H9 (cell line): ENCODE measurements at places on chromosomes 2 and 18.

GRCh38 chr2:200383380-200384110 lies 77.1 kb downstream of the SPATS2L start:
- no peak for DNase-seq

- DNase-seq = no peak
Measured at GRCh38 chr2:163572850-163573249, 163.0 kb downstream of the FIGN start.

DNA sequence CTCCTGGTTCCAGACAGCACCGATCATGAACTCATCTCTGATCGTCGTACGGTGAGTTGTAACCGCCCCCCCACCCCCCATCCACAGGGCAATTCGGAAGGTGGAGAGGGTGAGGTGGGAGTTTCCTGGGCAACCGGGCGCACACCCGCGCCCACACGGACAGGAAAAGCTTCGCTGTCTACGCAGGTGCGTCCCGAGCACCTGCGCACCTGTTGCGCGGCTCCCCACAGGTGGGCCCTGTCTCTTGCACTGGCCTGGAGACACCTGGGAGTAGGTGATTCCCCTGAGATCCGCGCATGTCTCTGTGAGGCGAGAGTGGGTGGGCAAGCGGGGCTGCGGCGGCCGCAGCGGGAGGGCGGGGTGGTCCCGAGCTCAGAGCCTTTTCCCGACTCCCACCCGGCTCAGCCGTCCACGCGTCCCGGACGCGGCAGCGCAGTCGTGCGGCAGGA lies 459 bp upstream of the ATP6V1C2 start:
- peak; percentile 41 for DNase-seq

DNA sequence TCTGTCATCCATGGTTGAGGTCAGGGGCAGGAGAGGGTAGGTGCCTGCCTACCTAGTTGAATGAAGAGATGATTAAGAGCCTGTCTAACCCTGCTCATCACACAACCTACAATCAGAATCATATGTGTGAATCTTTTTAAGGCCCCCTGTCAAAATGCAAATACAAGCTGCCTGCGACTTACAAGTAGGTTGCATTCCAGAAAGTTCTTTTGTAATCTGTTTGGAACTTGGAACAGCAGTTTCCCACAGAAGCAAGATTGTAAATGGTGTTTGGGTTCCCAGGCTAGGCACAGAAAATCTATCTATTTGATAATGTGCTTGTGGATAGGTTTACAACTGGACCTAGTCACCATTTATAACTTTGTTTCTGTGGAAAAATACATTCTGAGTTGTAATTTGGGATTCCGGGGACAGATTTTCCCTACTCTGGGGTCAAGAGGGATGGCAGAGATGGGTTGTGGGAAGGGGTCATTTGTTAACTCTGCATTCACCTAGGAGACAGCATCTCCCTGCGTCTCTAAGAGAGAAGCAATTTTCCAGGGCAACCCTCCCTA lies 4.4 kb downstream of the LIPG start:
- DNase-seq = no peak

DNA sequence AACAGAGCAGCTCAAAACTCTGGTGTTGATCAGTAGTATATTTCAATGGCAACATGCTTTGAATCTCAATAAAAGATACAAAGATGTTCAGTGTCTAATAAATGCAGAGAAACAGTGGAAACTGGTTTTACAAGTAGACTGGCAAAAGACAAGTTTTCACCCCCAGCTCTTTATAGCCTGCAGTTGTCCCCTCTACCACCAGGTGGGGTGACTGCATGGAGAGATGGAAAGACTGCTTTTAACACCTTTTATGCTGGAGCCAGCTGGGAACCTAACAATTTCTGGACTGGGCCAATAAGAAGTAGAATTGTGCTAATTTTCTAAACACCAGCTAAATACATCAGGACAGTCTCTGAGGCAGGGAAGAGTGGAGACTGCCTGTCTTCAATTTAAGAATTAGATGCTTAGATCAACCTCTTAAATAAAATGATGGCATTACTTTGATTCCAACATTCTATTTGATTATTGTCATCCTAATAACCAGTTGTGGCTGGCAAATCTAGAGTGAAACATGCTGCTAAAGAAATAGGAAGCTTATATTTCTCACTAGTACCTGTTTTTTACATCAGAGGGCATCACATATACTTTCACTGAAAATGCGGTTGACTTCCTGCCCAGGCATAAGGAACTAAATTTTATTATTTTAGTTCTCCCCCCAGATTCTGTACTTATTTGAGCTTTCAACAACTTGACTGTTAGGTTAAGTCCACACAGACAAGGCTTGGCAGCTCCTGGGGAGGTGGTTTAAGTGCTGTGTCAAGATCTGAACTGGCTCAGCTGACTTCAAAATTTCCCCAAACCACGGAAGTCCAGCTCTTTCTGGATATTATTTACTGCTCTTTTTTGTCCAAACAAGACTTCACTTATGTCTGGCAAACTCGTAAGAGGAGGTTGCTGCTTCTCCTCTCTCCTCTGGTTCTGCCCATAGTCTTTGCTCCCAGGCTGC lies 140.5 kb downstream of the TPGS2 start:
- peak; percentile 64 for DNase-seq
